ENCODE measurements at places on chromosomes 6 and 20. TPM values are rescaled to one million over a fixed set of nuclear protein-coding genes. Genes with fewer than 3 reads are reported as not detected.

Gene METTL24
- not detected for total RNA-seq

Gene MRPS18B
- total RNA-seq, result 31.6 TPM

Gene C20orf144
- total RNA-seq, result 0.09 TPM

Gene SLC22A16
- total RNA-seq, result not detected

Gene SLC22A3
- total RNA-seq, result 0.09 TPM

Gene BPIFB4
- total RNA-seq, result not detected

Gene TDRD6
- total RNA-seq, result 0.09 TPM

Gene TRDN
- not detected for total RNA-seq

Gene HLA-DRB1
- 0.09 TPM for total RNA-seq

Gene CRISP2
- not detected for total RNA-seq

Gene LY6G6F
- total RNA-seq, result not detected
